ENCODE measurements at places on chromosomes 11 and 22.

DNA sequence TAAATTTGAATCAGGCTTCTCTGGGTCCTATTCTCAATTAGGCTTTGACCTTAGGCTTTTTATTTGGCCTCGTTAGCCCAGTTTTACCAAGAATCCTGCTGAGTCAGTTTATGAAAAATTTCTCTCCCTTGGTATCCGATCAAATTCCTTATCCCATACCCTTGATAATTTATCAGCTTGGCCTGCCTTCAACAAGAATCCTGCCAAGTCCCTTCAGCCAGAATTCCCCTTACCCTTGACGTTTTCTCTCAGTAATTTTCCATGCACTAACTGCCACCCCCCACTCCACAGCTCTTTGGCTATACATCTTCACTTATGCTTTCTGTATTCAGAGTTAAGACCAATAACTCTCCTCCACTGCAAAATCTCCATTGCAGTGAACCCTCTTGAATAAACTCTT lies 811.0 kb upstream of the CCDC90B start:
- no peak for DNase-seq

GRCh38 chr11:75768112-75768908 lies at the start of gene DGAT2:
Gene DGAT2 (plus strand): TSS chr11:75768778. CDS start chr11:75768992, 214 bp downstream.
- DNase-seq = peak; percentile 84

DNA sequence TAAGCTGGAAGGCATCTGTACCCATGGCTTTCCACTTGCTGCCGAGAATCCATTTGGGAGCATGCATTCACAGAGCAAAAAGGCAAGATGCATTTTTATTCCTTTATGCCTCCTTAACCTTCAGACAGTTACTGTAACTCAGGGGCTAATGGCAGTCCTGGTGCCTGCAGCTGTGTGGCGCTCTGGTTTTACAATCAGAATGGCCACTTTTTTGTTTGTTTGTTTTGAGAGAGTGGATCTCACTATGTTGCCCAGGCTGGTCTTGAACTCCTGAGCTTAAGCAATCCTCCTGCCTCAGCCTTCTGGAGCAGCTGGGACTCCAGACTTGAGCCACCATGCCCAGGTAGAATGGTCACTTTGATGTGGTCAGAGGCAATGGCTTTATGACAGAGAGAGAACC lies 101.8 kb downstream of the NAV2 start:
- DNase-seq = no peak

DNA sequence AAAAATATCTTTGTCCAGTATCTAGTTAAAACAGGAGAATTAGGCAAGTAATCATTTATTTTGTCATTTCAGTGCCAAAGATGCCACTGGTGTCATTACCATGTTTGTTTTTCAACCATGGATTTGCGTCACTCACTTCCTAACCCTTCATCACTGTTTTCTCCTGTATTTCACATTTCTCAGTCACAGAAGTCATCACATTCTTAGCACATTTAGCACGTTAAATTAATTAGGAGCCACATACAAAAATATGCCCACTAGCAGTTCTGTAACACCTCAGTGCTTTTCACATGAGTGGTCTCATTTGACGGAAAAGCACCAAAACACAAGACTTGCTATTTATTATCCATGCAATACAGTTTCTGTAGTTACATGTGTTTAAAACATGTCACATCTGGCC lies 546.0 kb downstream of the METTL15 start:
- DNase-seq = no peak

- DNase-seq = no peak
Measured at GRCh38 chr11:82546661-82547557, 186.8 kb downstream of the FAM181B start.

- DNase-seq = no peak
Measured at GRCh38 chr11:110207123-110207522, 89.3 kb downstream of the RDX start.

DNA sequence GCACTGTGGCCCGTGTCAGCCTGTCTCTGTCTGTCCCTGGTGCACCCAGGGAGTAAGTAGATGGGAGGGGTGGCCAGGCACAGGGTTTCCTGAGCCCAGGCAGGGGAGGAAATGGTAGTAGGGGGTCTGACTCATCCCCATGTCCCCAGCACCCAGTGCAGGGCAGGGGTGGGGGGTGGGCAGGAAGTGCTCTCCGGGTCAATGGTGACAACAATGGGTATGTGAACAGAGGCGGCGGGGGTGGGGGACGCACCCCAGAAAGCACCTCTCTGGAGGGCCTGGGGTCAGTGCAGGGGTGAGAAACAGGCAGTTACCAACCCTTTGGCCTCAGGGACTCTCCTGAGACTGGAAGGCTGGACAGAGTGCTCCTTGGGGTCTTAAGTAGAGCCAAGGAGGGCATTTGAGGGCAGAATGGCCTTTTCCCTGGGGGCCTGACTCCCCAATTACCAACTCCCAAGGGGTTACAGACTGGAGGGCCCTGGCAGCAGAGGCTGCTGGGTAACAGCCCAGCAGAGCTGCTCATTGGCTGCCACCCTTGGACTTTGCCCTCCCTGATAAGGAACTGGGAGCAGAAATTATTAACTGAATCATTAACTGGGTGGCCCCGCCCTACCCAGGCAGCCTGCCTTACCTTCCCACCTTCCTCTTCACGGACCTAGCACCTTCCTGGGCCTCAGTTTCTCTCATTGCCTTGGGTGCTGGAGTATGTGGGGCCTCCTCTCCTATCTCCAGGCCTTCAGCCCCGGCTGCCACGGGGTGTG lies 4.2 kb downstream of the MYRF start:
- no peak for DNase-seq

- DNase-seq = no peak
Measured at GRCh38 chr11:103076361-103076760, 15.6 kb downstream of the DCUN1D5 start.

DNA sequence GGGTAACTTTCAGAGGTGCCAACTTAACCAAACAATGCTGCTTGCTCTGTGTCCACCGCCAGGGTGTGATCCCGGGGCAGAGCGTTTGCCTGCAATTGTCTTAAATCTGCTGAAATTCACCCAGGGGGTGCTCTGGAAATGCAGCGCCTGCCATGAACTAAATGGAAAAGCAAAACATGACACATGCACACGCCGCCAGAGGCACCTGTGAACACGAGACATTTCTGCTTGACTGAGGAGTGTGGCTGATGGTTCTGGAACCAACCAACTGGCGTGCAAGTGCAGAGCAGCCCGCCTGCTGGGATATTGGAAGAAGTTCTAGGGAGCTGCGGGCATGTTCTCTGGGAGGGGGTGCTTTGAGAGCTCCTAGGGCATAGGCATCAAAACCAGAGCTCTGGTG lies 30.4 kb downstream of the DSCAML1 start:
- no peak for DNase-seq

- DNase-seq = no peak
Measured at GRCh38 chr11:40716344-40717130, 742.9 kb downstream of the LRRC4C start.

DNA sequence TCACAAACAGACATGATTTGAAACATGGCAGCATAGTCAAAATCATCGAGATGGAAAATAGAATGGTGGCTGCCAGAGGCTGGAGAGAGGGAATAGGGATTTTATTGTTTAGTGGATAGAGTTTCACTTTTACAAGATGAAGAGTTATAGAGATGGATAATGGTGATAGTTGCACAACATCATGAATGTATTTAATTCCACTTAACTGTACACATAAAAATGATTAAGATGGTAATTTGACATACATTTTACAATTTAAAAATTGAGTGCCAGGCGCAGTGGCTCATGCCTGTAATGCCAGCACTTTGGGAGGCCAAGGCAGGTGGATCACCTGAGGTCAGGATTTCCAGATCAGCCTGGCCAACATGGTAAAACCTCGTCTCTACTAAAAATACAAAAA lies 21.2 kb downstream of the TTC28 start:
- no peak for DNase-seq

DNA sequence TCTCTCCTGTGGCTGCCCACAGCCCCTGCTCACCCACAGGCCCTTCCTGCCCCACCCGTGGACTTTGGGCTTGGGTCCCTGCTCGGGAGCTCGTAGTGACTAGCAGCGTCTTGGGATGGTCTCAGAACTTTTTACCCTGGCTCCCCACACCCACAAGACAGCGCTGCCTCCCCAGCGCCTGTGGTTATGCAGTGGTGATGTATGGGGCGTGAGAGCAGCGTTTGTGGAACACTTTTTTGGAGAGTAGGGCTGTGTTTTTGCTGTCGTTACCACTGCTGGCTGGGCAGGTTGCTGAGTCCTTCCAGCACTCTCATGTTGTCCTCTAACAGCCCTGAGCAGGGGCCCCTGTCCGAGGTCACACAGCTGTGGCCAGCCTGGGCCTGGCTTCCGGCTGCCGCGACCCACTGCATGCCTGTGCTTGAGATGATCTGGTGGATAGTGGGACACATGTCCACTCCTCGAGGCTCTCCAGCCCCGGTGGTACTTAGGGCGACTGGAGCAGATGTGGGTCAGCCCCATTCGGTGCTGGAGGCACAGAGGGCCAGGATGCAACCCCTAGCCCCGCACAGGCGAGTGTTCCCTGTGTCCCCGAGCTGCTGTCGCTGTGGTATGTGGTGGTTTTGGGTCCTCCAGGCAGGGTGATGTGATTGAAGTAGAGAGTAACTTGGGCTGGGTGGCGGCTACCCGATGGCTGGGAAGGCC lies 7.1 kb upstream of the GRAMD4 start:
- no peak for DNase-seq

DNA sequence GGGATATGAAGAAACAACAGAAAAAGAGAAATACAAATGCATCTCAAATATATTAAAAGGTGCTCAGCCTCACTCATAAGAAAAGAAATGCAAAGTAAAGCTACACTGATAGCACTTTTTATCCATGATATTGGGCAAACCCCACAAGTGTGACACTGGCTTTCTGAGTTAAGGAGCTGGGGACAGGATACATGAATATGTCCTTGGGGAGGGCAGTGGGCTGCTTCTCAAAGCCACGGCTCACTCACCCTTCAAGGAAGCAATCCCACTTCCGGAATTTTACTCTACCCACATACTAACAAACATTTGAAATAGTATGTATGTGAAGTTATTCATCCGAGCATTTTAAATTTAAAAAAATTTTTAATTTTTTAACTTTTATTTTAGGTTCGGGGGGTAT lies 41.1 kb upstream of the SLC22A12 start:
- DNase-seq = no peak

- DNase-seq = no peak
Measured at GRCh38 chr22:24413736-24414385, 13.5 kb upstream of the ADORA2A start.

DNA sequence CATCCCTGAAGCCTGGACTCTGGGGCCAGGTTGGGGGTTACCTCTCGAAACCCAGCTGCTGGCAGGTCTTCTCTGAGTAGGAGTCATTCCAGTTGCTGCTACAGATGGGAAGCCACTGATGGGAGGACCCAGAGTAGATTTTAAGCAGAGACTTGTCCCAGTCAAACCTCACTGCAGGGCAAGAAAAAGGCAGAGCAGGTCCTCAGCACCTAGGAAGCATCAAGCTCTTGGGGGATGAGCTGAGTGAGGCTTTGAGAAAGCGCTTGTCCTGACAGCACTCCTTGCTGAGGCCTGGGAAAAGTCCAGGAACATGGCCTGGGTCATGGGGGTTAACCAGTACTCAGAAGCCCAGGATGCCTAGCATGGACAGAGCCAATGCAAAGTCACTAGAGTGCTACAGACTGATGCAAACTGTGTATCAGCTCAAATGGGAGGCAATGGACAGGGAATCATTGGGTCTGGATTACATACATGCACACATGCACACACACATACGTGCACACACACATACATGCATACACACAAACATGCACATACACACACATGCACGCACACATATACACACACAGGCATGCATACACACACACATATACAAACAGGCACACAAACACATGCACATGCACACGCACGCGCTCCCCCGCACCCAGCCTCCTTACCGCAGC lies 15.3 kb downstream of the TMPRSS13 start:
- DNase-seq = no peak

GRCh38 chr11:122617926-122618325 lies 37.6 kb upstream of the UBASH3B start:
- no peak for DNase-seq

DNA sequence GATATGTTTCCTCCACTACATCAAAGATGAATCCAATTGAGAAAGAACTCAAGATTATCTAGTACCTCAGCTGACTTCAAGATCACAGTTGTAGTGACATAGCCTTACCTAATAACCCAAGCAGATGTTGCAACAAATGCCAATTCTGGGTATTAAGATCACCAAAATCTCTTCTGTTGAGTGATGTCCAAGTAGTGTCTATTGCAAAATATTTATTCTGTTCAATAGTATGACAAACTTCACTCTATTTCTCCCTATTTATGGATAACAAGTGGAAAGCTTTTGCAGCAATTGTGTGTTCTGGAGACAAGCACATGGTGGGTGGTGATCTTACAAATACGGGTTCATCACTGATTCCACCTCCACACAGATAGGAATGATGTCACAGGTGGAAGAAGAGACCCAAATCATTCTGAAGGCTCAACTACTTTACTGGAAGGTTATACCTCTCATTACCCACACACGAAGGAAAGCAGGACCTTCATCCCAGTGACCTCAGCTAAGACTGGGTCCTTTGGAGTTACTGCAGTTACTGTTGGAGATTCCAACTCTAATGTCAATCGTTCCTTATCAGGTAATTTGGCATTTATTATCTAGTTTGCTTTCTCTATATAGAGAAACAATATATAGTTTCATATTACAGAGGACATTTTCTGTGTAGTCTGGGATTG lies 72.0 kb downstream of the CD44 start:
- no peak for DNase-seq

- DNase-seq = no peak
Measured at GRCh38 chr11:31761636-31762035, 49.5 kb downstream of the PAX6 start.

GRCh38 chr11:62383822-62384221 lies 35.0 kb upstream of the SCGB1A1 start:
- DNase-seq = no peak

- DNase-seq = no peak
Measured at GRCh38 chr22:38781033-38781432, 12.9 kb downstream of the DNAL4 start.

- peak; percentile 62 for DNase-seq
Measured at GRCh38 chr22:48631288-48631863, 1196.3 kb downstream of the BRD1 start.

DNA sequence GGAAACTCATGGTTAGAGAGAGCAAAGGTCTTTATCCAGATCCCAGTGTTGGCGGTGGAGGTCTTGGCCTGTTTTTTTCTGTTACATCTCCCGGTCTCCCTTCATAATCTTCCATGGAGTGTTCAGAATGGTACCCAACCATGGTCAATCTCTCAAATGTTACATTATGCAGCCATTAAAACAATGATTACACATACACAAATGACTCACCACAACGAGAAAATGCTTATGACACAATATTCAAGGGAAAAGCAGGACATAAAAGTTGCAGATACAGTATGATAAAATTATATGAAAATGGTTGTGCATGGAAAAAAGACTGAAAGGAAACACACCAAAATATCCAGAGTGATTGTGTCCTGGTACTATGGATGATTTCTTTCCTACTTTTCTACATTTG lies 17.8 kb upstream of the CSNK1E start:
- no peak for DNase-seq

GRCh38 chr22:20088263-20088648 lies 8.2 kb downstream of the DGCR8 start:
- DNase-seq = no peak
